Ascending aorta (tissue), 2 donors: ENCODE measurements at places on chromosomes 7 and 10. TPM values are rescaled to one million over a fixed set of nuclear protein-coding genes. Genes with fewer than 3 reads are reported as not detected.

CYP2W1 gene
- total RNA-seq, result not detected

GRCh38 chr10:31927565-31927883, 1.1 kb downstream of the ARHGAP12 start:
- DNase-seq, result no peak

SFRP4 gene
- total RNA-seq, result 25.7 TPM

DNA sequence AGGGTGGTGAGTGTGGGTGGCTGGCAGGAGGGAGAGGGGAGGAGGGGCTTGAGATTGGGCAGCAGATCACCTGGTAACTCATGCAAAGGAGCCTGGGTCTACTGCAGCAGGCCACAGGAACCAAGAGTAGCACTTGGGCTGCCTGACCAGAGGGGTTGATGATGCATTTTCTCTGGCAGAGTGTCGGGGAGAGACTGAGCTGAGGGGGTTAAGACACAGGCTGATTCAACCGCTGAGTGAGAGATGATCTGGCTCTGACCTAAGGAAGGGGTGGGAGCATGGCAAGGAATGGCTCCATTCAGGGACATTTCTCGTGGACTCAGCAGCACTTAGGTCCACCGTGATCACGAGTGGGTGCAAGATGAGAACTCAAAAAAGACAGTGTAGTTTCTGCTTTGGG, 115.5 kb upstream of the STK17A start:
- no peak for DNase-seq

SUPV3L1 gene
- 4.6 TPM for total RNA-seq

DNA sequence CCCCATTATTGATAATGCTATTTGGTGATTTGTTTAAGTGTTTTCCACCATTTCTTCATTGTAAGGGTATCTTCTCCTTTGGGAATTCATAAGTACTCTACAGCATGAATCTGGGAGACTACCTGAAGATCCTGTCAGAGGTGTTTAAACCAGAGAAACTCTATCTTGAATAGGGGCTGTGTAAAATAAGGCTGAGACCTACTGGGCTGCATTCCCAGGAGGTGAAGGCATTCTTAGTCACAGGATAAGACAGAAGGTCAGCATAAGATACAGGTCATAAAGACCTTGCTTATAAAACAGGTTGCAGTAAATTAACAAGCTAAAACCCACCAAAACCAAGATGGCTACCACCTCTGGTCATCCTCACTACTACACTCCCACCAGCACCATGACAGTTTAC, 13.4 kb upstream of the OR2A5 start:
- DNase-seq, result no peak

ERV3-1 gene
- total RNA-seq, result 9.5 TPM

TAS2R38 gene
- total RNA-seq, result not detected
